HCEC 1CT (cell line): ENCODE measurements at places on chromosomes 13 and 19.
A peak's percentile ranks its signal among the peaks of the same experiment; 100 is the strongest.

GRCh38 chr19:7817801-7818200 lies 12.2 kb upstream of the EVI5L start:
- no peak for DNase-seq

- DNase-seq = no peak
Observed at GRCh38 chr13:27631665-27632064, 10.0 kb downstream of the POLR1D start.

DNA sequence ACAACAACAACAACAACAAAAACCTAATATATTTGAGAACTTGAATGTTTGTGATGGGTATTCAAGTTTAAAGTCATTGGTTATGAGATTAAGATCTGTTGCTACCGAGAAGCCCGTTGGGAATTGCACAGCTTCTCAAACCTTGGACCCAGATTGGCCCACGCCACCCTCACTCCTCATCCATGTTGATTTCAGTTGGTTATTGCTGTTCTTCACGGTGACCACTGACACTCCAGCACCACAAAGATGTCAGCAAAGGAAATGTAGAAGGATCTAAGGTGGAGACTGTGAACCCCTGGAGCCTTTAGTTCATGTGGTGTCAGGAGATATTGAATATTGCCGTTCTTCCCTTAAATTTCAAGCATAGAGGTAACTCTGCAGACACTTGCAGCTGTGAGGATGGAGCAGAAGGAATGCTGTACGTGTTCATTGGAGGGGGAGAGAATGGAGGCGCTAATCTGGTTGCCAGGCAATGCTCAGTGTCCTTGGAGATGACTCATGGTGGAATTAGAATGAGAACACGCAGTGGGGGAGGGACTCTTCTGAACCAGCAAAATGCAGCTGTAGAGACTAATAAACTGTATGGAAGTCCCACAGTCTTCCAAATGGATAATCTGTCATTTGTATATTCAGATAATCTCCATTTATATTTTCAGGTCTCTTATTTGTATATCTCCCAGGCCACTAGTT lies 20.8 kb upstream of the ZNF835 start:
- DNase-seq = no peak

DNA sequence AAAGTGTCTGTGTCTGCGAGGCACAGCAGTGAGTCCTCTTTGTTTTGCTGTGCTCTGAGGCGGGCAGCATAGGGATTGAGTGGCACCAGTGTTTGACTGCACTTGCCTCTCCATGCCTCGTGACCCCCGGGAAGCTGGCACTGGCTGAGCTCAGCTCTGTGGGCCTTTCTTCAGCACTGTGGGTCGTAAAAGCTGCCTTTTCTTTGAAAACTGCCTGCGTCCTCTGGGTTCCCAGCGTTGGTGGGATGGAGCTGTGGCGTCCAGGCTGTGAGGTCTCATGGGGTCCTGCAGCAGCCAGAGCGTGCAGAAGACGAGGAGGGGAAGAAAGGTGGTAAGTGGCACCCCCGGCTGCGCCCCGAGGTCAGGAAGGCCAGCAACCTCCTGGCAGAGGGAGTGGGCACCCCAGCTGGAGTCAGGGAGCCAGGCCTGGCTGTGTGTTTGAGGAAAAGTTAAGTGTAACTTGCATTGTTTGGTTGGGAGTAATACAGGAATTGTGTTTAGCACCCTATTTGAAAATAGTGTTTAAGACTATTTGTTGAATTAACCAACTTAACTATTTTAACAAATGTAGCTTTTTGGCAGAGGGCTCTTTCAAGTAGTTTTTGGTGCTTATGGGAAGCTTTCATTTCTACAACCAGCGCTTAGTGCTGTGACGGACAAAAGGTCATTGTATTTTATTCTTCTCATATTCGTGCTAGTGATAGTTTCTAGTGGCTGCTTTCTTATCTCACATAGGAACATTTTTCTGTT lies 79.3 kb upstream of the TEX29 start:
- no peak for DNase-seq

DNA sequence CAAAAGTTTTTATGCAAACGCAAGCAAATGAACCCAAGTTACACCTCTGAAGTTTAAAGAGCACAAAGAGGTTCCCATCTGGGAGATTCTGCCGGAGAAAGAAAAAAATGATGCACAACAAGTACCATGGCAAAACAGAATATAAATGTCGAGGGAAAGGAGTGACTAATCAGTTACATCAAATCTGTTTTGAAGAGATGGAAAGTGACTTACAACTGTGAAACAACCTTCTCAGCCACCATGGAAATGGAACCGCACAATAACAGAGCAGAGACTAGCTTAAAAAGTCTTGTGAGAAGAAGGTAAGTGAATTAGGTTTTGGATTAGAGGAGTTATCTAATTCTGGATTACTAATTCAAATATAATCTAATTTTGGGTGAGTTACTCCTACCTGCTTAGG lies 2.4 kb downstream of the HSPH1 start:
- no peak for DNase-seq

GRCh38 chr19:11479090-11479897 lies 1.6 kb downstream of the ELAVL3 start:
- DNase-seq = no peak

- no peak for DNase-seq
Observed at GRCh38 chr19:45778010-45778661, 4.2 kb downstream of the DMPK start.

DNA sequence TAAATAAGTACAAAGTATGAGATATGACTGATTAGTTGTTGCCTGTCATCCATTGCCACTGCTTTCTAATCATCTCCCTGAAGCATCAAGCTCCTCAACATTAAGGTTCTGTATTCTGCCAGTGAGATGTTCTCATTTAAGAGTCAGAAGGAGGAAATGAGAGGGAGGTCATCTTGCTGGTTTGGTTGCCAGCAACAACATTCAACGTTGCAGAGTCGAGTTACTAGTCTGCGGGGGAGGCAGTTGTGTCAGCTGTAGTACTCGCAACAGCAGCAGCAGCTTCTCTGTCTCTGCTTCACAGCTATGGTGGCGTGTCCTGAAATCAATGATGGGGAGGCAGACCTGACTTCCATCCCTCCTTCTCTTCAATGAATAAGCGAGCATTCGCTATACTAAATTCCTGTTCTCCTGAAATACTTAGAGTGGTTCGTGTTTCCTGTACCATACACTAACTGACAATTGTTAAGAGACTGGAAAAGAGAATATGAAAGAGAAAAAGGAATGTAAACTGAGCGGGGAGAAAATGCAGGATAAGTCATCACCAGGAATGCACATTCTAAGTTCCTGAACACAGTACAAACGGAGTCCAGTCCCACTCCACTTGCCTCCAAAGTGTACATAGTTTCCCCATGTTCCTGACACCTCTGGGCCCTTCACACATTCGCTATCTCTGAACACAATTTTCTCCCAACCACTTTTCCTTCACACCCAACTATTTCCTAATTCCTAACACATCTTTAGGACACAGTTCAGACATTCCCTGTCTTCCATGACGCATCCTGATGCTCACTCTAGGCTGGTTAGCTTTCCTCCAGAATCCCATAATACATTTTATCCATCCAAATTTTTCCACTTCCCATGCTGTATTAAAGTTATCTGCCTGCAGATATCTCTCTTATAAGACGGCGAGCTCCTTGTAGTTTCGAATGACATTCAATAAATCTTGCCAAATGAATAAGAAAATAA lies 263.0 kb downstream of the KLF12 start:
- DNase-seq = peak; percentile 78

- DNase-seq = no peak
Observed at GRCh38 chr13:74629985-74630384, 495.8 kb upstream of the KLF12 start.

DNA sequence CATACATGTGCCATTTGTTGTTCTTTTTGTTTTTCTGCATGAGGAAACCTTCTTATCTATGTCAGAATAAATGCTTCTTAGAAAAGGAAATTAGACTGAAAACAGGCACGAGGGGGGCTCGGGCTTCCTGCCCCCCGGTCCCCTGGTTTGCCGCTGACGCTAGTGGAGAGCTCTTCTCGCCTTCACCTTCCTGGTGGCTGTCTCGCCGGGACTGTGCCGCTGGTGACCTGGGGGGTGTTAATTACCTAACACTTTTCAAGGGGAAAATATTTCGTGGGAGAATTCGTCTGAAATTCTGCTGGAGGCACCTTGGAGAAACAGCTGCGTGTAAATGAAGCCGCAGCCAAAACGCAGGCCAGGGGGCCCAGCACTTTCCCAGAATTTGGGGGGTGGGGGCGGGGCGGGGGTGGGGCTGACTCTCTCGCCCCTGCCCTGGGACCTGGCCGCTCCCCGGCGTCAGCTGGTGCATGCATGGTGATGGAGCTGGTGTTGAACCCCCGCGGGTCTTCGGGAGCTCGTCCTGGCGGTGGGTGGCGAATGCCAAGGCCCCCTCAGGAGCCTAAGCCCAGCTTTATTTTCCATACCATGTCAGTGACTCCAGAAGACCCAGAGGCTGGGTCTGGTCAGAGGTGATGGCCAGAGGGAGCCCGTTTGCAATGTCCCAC lies 58.3 kb upstream of the MCF2L start:
- DNase-seq = no peak

DNA sequence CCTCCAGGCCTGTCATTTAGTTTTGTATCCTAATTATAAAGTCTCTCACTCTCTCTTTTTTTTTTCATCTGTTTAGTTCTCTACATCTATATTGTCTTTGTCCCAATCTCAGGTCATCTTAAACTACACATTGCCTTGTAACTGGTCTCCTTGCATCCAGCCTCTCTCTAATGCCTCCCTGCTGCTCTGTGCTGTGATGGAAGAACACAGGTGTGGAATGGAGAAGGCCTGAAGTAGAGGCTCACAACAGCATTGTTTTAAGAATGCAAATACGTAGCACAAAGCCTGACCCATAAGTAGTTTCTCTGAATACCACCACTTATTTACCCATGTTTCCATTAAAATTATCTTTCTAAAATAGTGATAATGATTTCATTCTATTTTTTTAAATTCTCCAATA lies 108.8 kb upstream of the FRY start:
- DNase-seq = no peak

GRCh38 chr19:35993923-35994598 lies 927 bp upstream of the SDHAF1 start:
- DNase-seq = no peak

GRCh38 chr19:20325151-20325550 lies 158.1 kb downstream of the ZNF486 start:
- DNase-seq = no peak

DNA sequence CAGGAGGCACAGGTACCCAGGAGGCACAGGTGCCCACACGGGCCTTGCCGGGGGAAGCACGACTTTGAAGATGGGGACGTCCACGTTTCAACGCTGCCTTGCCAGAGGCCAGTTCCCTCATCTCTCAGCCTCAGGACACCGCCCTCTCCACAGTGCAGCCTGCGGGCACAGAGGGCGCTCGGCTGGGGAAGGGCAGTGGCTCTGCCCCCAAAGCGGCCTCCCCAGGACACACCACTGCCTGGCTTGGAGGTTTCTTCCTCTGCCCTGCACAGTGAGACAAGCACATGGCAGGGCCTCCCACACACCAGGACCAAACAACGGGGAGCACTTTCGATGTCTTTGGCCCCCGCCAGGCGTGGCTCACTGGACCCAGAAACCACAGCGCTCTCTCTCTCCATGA lies 73.0 kb downstream of the RASA3 start:
- no peak for DNase-seq

GRCh38 chr19:8357007-8357521 lies 6.9 kb upstream of the ANGPTL4 start:
- DNase-seq = no peak

- no peak for DNase-seq
Observed at GRCh38 chr13:33514362-33514761, 228.8 kb upstream of the STARD13 start.

DNA sequence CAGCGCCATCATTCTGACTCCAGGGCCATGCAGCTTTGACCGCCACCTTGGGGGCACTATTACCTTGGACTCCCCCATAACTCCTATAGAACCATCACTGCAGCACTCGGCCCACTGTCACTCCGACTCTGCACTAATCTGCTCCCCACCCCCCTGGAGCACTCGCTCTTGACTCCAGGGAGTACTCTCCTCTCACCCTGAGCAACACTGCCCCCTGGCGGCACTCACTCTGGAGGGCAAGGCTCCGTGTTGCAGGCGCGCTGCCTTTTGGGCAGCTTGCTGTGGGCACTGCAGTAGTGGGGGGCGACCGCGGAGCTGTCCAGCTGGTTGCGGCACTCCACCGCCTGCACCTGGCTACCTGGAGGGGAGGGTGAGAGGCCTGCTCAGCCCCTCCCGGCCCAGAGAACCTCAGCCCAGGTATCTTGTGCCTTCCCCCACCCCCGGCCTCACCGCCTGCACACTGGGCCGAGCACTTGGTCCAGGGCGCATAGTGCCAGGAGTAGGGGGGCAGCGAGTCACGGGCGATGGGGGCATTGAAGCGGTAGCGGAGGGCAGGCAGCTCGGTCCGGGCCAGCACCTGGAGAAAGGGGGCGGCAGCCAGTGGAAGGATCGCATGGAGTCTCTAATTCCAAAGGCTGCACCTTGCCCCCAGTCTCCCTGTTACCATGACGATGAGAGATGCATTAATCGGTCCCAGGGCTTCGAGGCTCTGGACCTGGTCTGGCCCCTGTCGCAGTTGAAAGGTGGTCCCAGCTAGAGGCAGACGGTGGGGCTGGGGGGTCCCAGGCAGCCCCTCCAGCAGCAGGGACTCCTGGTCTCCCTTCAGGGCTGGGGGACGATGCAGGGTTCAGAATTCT lies 8.9 kb upstream of the MYO1F start:
- no peak for DNase-seq

- no peak for DNase-seq
Observed at GRCh38 chr13:91804724-91805123, 406.3 kb downstream of the GPC5 start.

GRCh38 chr19:6979399-6979798 lies 41.8 kb downstream of the MBD3L2B start:
- DNase-seq = no peak

GRCh38 chr19:54189145-54189734 lies at the start of gene MBOAT7:
Gene MBOAT7 (minus strand): TSS chr19:54189580. CDS start chr19:54188508, 1,072 bp downstream.
- no peak for DNase-seq

- no peak for DNase-seq
Observed at GRCh38 chr13:110402299-110403069, 95.4 kb downstream of the COL4A2 start.

GRCh38 chr19:5652261-5652660 lies 28.1 kb downstream of the MICOS13 start:
- no peak for DNase-seq

- DNase-seq = no peak
Observed at GRCh38 chr13:97200081-97200942, 21.8 kb upstream of the MBNL2 start.

DNA sequence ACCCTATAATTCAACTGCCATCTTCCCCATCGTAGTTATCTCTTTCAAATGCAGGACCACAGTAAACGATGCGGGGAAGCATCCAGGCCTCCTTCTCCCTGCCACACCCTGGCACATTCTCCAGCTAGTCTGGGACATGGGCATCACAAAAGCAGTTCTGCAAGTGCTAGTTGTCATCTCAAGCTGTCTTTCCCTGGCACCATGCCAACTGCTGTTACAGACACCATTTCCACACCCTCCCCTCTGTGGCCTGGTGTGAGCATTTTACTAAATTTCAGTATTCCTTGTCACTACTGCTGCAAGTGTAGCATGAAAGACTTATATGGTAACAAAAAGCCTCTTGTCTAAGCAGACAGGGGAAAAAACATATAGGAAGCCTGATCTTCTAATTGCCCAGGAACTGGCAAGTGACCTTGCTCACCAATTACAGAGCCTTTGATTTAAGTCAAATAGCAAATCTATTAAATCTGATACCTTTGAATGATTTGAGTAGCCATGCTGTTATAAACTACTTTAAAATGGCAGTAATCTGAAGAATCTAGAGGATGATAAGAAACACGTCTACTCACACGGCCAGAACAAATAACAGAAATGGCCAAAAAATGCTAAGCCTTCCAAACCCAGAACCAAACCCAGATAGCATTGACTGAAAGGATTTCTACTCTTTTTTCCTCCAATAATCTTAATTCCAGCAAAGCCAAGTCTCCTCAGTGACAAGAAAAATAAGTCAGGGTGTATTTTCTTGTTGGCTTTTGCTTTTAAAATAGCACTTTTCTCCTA lies 179.0 kb downstream of the NUFIP1 start:
- no peak for DNase-seq
